ENCODE measurements at places on chromosomes 5 and 9. TPM values are rescaled to one million over a fixed set of nuclear protein-coding genes. Genes with fewer than 3 reads are reported as not detected.

The XRCC4 gene
- 9.2 TPM for polyA plus RNA-seq

The ZNF618 gene
- 1.4 TPM for polyA plus RNA-seq

The ENTREP1 gene
- polyA plus RNA-seq, result not detected

The RNF183 gene
- not detected for polyA plus RNA-seq

The RLN1 gene
- polyA plus RNA-seq, result 1.3 TPM

The GFRA3 gene
- not detected for polyA plus RNA-seq

The PCDHB12 gene
- polyA plus RNA-seq, result not detected

The SOHLH1 gene
- not detected for polyA plus RNA-seq

The TMEM171 gene
- not detected for polyA plus RNA-seq

The GPR150 gene
- 0.71 TPM for polyA plus RNA-seq

The NPR2 gene
- 0.72 TPM for polyA plus RNA-seq

The INSL6 gene
- 0.22 TPM for polyA plus RNA-seq

DNA sequence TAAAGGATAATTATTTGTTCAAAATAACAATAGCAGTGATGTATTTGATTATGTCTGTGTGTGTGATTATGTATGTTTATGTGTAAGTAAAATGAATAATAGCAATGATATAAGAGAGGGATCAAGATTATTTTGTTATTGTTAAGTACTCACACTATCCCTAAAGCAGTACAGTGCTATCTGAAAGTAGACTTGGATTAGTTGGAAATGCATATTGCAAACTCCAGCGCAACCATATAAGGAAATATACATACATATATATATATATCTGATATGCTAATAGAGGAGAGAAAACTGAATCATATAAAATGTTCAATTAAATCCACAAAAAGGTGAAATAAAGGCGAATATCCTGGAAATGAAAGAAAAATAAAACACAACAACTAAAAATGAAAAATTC is 268.4 kb downstream of the HINT1 start:
- H3K4me3 ChIP-seq, result no peak overlapping the region
- H3K27ac ChIP-seq, result no peak overlapping the region
- no peak for DNase-seq
- H3K36me3 ChIP-seq, result peaks cover 7% of the 10 kb centered on the region

GRCh38 chr9:109451311-109452025 is 46.6 kb downstream of the PTPN3 start:
- peaks cover 41% of the 10 kb centered on the region for H3K27me3 ChIP-seq
- no peaks in the 10 kb centered on the region for H3K4me1 ChIP-seq
- no peak for DNase-seq
- H3K27ac ChIP-seq, result no peak overlapping the region

DNA sequence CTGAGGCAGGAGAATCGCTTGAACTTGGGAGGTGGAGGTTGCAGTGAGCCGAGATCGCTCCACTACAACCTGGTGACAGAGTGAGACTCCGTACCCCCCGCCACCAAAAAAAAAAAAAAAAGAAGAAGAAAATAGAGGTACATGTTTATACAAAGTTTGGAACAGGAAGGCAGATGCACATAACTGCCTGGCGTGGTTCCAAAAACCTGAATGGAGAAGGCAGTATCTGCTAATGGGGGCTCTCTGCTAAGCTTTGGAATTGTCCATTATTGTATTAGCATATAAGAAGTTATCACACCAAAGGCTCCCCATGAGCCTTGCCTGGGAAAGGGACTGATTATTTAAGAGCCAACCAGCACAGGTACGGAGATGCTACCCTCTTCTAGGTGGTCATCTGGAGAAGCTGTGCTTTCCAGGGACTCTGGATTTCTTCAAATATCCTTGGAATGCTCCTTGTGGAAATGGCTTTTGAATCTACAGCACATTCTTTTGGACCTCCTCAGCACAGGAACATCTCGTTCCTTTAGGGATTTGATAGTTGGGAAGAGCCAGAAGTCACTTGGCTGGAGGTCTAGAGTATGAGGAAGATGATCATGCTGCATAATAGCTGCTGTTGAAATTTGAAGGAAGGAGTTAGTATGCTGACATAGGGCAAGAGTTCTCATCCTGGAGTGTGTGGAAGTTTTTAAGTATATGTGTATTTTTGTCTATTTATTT is 42.5 kb upstream of the ABCA1 start:
- H3K4me1 ChIP-seq, result peaks cover 13% of the 10 kb centered on the region
- peaks cover 28% of the 10 kb centered on the region for H3K27me3 ChIP-seq
- H3K36me3 ChIP-seq, result peaks cover 6% of the 10 kb centered on the region
- H3K4me3 ChIP-seq, result no peak overlapping the region

- no peaks in the 10 kb centered on the region for H3K4me1 ChIP-seq
- H3K27ac ChIP-seq, result no peak overlapping the region
- no peaks in the 10 kb centered on the region for H3K36me3 ChIP-seq
- no peak overlapping the region for H3K4me3 ChIP-seq
- H3K27me3 ChIP-seq, result no peaks in the 10 kb centered on the region
Observed at GRCh38 chr9:18014556-18014955, 435.7 kb downstream of the SH3GL2 start.

- peak overlapping the region; percentile 84 for H3K4me3 ChIP-seq
- H3K36me3 ChIP-seq, result no peaks in the 10 kb centered on the region
- H3K27me3 ChIP-seq, result peaks cover 32% of the 10 kb centered on the region
- no peak overlapping the region for H3K27ac ChIP-seq
- peaks cover 19% of the 10 kb centered on the region for H3K4me1 ChIP-seq
- DNase-seq, result no peak
Observed at GRCh38 chr9:129177443-129177790, 644 bp downstream of the IER5L start.

DNA sequence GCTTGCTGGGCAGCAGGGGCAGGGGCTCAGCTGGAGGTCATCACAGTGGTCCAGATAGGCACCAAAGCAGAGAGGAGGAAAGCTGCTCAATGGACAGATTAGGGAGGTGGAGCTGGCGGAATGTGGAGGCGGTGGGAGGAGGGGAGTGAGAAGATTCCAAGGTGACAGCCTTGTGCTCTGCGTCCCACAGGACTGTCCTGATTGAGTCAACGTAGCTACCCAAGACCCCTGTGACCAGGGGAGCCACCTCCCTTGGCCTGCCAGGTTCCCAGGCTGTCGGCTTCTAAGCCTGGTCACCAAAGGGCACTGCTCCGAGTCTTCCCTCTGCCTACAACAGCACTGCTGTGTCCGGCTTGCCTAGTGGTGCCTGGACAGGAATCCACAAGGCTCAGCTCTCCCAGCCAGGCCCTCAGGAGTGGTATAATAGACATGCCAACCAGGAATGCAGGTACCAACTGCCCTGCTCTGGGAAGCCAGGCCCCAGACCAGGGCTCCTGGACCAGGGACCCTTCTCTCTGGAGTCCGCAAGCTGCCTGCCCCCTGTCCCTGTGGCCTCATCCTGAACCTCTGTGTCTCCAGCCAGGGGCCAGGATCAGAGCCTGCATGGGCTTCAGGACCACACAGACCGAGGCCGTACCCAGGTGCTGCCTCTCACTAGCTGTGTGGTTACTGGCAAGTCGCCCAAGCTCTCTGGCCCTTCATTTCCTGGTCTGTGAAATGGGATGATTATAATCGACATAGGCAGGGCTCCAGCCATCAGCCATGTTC is 67.9 kb downstream of the STK10 start:
- DNase-seq, result no peak
- H3K4me3 ChIP-seq, result no peak overlapping the region
- H3K4me1 ChIP-seq, result peaks cover 46% of the 10 kb centered on the region
- peaks cover under 1% of the 10 kb centered on the region for H3K36me3 ChIP-seq
- no peaks in the 10 kb centered on the region for H3K27me3 ChIP-seq

GRCh38 chr9:93060746-93061259 is 2.3 kb downstream of the SUSD3 start:
- no peaks in the 10 kb centered on the region for H3K27me3 ChIP-seq
- no peaks in the 10 kb centered on the region for H3K36me3 ChIP-seq

- no peak overlapping the region for H3K27ac ChIP-seq
- no peaks in the 10 kb centered on the region for H3K4me1 ChIP-seq
- H3K4me3 ChIP-seq, result no peak overlapping the region
Observed at GRCh38 chr5:60271517-60271916, 378.0 kb upstream of the PDE4D start.

GRCh38 chr5:96280946-96281393 is 152.1 kb downstream of the PCSK1 start:
- DNase-seq, result no peak
- no peak overlapping the region for H3K4me3 ChIP-seq
- H3K27me3 ChIP-seq, result peaks cover 6% of the 10 kb centered on the region
- no peaks in the 10 kb centered on the region for H3K36me3 ChIP-seq
- no peak overlapping the region for H3K27ac ChIP-seq

DNA sequence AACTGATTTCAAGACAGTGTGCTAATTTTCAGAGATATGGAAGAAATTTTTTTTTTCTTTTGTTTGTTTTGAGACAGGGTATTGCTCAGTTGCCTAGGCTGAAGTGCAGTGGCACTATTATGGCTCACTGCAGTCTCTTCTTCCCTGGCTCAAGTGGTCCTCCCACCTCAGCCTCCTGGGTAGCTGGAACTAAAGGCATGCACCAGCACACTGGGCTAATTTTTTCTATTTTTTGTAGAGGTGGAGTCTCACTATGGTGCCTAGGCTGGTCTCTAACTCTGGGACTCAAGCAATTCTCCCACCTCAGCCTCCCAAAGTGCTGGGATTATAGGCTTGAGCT is 9.9 kb upstream of the TEX48 start:
- no peak overlapping the region for H3K4me3 ChIP-seq
- no peak for DNase-seq
- no peaks in the 10 kb centered on the region for H3K36me3 ChIP-seq
- no peak overlapping the region for H3K27ac ChIP-seq

- DNase-seq, result no peak
- peaks cover 42% of the 10 kb centered on the region for H3K27me3 ChIP-seq
- peaks cover 6% of the 10 kb centered on the region for H3K4me1 ChIP-seq
- no peak within 1 kb of the TSS for H3K27ac ChIP-seq
Observed at GRCh38 chr5:129459777-129460671, at the start of gene ADAMTS19. ADAMTS19 (plus strand) TSS chr5:129460298; CDS start chr5:129460392, 94 bp downstream.

DNA sequence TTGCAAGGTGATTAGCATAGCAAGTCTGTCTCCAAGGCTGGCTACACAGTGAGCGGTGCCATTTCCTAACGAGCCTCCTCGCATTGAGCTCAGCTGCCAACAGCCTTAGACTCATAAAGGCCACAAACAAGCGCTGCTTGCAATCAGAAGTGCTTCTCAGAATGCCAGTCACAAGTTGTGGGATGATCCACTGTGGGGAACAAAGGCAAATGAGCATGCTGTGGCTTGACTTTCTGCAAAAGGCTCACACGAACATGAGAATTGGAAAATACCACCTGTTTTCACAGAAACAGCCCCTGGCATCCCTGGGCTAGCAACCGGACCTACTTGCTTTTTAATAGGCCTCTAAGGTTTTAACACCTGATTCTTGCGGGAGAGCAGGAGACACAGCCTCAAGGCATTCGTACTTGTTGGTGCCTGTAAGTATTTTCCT is 215.5 kb downstream of the FANCC start:
- H3K27ac ChIP-seq, result no peak overlapping the region
- H3K4me3 ChIP-seq, result no peak overlapping the region
- no peak for DNase-seq
- peaks cover 4% of the 10 kb centered on the region for H3K36me3 ChIP-seq
- H3K27me3 ChIP-seq, result no peaks in the 10 kb centered on the region

Data from naive B cell (primary cell).